CD4-positive, alpha-beta T cell treated with Interleukin-6 for 4 hours (primary cell): ENCODE measurements at places on chromosomes 3 and 15.

GRCh38 chr3:190764231-190765134 is 98.0 kb downstream of the GMNC start:
- no peak for DNase-seq

DNA sequence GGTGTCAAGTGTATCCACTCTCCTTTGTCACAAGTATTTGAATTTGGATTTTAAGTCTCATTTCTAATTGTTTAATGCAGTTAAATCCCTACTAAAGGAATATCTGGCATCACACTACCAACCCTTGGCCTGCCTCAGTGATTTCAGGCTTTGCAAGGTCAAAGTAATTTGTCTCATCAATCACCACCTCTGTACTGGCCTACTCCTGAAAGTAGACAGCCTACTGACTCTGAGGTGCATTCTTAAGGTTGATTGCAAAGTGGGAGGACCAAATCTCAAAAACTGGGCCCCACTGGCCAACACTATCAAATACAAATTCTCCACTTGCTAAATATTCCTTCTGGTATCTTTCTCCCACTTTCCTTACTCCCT is 851 bp upstream of the TEX55 start:
- DNase-seq: no peak

GRCh38 chr3:39327746-39328349 is 1.7 kb upstream of the CCR8 start:
- no peak for DNase-seq

DNA sequence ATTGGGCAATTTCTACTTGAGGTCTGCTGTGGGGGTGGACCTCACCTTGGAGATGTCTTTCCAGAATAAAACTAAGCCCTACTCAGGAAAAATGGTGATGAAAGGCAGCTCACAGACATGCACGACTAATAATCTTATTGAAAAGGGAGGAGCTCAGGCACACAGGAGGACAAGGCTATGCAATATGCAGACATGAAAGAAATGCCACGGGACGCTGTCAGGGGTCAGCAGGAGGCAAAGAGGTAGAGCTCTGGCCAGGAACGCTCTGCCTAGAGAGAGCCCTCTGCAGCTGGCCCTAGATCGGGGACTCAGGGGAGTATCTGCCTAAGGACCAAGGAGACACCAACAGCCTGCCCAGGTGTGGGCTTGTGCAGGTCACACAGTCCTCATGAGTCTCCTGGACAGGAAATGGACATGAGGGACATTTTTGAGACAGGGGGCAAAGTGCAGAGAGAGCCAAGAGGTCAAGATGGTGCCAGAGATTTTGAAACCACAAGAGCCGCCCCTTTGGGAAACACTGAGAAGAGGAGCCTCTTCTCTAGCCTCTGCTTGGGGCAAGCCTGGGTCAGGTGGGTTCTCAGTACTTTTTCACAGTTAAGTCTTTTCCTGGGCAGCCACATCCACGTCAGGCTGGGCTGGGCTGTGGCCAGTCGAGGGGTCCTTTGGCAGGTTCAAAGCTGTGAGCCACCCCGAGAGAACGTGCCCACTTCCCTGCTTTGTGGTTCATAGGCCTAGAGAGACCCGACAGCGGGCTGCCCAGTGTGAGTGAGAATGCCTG is 23.2 kb downstream of the EAF1 start:
- DNase-seq: no peak

GRCh38 chr3:196991581-196992460 is 23.2 kb upstream of the PIGZ start:
- DNase-seq: no peak

DNA sequence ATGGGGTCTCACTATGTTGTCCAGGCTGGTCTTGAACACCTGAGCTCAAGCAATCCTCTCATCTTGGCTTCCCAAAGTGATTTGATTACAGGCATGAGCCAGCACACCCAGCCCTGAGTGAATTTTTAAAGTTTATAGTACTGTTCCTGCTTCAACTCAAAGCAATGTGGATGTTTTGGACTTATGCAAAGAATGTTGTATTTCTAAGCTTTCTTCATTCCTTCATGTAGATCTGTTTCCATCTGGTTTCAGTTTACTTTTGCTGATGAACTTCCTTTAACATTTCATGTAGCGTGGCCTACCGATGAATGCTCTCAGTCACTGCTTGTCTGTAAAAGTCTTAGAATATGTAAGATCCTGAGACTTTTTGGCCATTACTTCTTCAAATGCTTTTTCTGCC is 23.2 kb downstream of the NRG4 start:
- no peak for DNase-seq

- DNase-seq: no peak
Measured at GRCh38 chr15:100112061-100112420, 229.7 kb downstream of the ADAMTS17 start.

DNA sequence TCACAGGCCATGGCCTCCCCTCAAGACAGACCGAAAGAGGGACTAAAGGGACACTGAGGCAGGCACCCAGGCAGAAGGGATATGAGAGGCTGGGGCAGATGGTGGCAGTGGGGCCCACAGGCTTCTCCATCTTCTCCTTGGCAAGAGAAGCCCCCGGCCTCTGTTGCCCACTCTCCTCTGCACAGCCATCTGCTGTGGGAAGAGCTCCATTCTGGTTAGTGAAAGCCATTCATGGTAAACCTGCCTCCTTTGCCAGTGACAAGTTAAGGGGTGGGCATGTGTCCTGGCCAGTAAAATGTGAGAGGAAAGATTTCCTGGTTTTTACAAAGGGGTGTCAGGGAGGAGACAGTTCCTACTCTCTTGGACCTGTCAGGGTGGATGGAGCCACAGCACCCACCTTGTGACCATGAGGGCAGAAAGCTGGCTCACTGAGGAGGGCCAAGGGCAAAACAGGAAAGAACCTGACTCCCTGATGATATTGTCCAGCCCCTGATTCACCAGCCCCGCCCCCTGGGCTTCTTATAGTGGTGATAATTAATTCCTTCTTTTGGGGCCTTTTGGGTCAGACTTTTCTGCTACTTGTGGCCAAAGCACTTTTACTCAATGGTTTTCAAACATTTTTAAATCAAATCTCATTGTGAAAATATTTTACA is 130.4 kb upstream of the SMAD3 start:
- DNase-seq: no peak

GRCh38 chr3:147298511-147298982 is 107.8 kb downstream of the ZIC4 start:
- DNase-seq: no peak

- no peak for DNase-seq
Measured at GRCh38 chr15:43527016-43527801, 9.8 kb downstream of the MAP1A start.

GRCh38 chr15:93063262-93063671 is 25.7 kb downstream of the RGMA start:
- no peak for DNase-seq

DNA sequence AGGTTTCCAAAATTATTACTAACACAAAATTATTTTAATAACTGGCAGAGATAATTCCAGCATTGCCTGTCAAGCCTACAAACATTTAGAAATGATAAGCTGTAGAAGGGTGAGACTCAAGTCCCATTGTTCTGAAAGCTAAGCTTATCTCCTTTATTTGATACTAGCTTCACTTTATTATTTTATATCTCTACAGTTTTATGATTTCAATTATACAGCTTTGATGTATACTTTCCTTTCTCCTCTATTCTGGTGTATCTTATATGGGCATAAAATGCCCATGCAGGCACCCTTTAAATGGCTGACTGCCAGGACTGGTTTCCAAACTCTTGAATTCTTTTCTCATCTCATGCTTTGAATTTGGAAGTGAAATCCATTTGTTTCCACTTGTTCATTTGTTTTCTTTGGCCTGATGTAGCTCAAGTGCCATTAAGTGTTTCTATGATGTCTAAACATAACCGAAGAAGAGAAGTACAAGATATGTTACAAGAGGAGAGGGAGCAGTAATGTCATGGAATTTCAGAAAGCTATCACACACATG is 372.1 kb upstream of the ARHGEF26 start:
- DNase-seq: no peak

GRCh38 chr3:62041681-62042080 is 331.7 kb downstream of the FEZF2 start:
- no peak for DNase-seq

GRCh38 chr3:131221731-131222130 is 159.8 kb upstream of the NUDT16 start:
- no peak for DNase-seq

GRCh38 chr3:13480340-13481318 is 523 bp downstream of the HDAC11 start:
- DNase-seq: peak; percentile 43

DNA sequence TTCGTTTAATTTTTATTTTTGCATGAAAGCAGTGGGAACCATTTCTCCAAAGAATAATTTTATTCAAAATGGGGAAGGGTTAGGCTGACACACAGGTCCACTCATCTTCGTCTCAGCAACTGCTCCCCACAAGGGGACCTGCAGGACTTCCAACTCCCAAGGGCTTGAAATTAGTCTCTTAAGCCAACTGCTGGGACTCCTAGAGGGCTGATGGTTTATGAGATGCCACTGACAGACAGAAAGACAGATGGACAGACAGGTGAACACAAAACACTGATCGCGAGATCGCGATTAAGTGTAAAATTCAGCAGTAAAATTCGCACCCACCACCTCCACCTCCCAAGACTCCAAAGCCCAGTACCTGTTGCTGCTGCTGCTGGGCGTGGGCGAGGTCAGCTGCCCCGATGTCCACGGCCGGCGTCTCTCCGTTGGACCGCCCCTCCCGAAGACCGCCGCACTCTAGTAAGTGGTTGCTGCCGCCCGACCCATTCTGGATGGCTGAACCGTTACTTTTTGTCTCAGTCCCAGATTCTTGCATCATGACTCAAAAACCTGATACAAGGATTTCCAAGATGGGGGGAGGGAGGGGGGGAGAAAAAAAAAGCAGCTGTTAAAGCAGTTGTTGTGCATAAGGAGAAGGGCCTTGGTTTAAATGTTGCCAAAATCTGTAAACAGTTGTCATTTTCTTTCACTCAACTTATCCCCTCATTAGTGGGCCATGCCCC is 385.5 kb downstream of the FOXP1 start:
- no peak for DNase-seq

GRCh38 chr3:184543843-184544512 is 17.6 kb upstream of the EPHB3 start:
- peak; percentile 79 for DNase-seq

GRCh38 chr3:147090461-147090860 is 315.9 kb downstream of the ZIC4 start:
- no peak for DNase-seq

- DNase-seq: no peak
Measured at GRCh38 chr15:67138891-67139855, 73.8 kb downstream of the SMAD3 start.

- no peak for DNase-seq
Measured at GRCh38 chr15:50813089-50813488, 47.6 kb upstream of the SPPL2A start.

- no peak for DNase-seq
Measured at GRCh38 chr3:12433823-12434222, 50.5 kb upstream of the TSEN2 start.

GRCh38 chr3:148329481-148330235 is 368.0 kb upstream of the AGTR1 start:
- no peak for DNase-seq

- DNase-seq: no peak
Measured at GRCh38 chr15:52789601-52790168, 451 bp downstream of the ONECUT1 start.

DNA sequence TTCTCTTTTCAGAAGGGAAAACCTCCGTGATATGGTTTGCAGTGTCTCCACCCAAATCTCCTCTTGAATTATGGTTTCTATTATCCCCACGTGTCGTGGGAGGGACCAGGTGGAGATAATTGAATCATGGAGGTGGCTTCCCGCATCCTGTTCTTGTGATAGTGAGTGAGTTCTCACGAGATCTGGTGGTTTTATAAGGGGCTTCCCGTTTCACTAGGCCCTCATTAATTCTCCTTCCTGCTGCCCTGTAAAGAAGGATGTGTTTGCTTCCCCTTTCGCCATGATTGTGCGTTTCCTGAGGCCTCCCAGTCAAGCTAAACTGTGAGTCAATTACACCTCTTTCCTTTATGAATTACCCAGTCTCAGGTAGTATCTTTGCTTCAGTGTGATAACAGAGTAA is 692.7 kb upstream of the GRM7 start:
- no peak for DNase-seq

- DNase-seq: no peak
Measured at GRCh38 chr3:170145278-170145677, 36.3 kb downstream of the PHC3 start.

DNA sequence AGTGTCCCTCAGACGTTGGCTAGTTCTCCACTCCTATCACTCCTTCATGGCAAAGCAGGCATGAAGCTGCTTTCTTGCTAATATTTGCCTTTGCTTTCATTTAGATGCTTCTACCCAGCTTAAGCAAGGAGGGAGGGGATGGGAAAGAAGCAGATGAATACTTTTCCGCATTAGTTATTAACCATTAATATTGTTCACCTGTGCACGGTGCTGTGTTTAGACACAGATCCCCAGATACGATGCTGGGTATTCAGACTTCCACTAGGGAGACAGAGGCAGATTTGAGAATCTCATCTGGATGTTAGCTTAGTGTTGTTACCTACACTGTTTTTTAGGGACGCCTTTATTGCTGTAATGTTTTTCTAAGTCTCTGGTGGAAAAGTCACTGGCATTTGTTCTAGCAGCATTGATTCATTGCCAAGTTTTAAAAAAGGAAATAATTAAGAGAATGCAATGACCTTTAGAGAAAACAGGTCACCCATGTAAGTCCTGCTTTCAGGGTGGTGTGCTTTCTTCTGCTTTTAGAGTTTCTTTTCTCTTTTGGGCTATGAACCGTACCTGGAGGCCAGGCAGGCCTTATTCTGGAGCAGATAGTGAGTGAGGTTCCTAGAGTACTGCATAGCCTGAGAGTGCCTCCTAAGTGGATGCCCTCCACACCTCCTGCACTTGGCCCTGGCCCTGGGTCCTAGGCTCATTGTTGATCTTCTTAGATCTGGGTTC is 55.5 kb downstream of the MYZAP start:
- no peak for DNase-seq

DNA sequence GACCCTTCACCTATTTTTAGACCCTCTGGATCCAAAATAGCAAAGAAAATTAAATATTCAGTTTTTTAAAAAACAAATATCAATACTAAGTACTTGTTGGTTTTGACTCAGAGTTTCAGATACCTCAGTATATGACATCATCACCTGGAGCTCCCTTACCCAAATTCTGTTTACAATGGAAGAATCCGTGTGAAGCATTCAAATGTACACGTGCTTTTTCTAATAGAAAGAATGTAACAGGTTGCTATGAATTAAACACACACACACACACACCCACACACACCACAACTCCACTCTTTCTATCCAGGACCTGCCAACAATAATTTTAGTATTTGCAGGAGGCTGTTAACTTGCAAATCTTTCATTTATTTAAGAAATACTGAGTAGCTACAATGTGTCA is 221.8 kb downstream of the THRB start:
- DNase-seq: no peak

DNA sequence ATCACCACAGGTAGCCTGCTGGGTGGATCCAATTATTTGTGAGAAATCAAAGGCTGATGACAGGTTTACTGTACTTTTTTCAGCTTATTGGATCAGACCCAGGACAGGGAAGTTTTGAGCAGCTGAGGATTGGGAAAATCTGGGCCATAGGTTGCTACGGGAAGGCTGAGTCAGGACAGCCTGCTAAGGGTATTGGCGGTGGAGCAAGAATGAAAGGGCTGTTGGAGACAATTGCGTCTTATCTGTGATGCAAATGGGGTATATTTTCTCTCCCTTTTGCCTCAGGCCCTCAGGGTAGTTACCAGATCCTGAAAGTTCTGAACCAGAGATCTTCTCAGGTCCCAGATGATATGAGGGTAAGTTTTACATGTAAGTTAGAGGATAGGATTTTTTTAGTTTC is 317.7 kb downstream of the EDEM1 start:
- no peak for DNase-seq

GRCh38 chr3:33313331-33313730 is 36.1 kb downstream of the FBXL2 start:
- no peak for DNase-seq
